NCI-H1417 (cell line): ENCODE measurements at places on chromosomes 7 and 10.

DNA sequence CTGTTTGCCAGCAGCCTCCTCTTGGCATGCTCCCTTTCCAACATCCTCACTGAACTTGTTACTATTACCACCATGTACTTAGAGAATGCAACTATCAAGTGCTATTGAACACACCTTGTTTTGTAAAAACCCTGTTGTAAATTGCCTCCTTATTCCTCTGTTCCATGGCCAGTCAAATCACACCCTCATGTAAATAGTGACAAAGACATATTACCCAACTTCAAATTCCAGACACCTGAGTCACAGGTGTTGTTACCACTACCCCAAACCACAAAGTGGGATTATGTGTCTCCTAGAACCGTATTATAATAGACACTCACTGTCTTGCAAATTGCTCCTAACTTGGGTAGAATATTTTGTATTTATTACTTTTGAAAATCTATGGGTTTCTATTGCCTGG lies 263.2 kb upstream of the C7orf33 start:
- DNase-seq: no peak

- DNase-seq: peak; percentile 84
These were observed 35.4 kb downstream of the TRIL start for GRCh38 chr7:28922624-28923331.

DNA sequence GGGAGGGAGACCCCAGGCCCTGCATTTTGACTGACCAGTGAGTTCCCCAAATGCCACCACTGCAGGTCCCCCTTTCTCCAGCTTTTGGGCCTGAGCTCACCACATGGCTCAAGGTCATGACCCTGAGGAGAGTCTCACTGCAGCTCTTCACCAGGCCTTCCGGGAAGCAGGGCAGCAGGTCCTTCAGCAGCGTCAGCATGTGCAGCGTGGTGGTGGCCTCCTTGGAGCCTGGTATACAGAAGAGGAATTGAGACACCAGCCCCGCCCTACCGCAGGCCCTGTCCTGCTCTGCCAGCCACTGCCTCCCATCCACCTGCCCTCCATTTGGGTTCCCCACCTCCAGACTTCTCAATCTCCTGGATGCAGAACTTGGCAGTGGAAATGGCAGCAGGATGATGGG lies 13.0 kb downstream of the RRP12 start:
- no peak for DNase-seq

DNA sequence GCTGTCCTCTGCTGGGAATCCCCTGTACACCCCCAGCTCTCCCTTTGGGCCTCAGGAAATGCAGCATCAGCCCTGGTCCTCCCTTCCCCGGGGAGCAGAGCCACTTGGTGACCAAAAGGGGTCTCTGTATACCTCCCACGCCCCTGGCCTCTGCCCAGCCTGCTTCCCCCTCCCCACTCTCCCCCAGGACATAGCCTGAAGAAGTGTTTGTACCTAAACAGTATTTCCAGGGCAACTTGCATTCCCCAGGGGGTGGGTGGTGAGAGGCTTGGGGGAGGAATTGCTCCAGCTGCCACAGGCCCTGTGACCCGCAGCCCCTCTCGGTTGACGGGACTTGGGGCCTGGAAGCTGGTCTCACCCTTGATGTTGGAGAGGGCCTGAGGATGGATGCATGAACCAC lies 39.3 kb downstream of the TMEM270 start:
- no peak for DNase-seq

GRCh38 chr7:148266795-148267194 lies 323.8 kb upstream of the C7orf33 start:
- no peak for DNase-seq

DNA sequence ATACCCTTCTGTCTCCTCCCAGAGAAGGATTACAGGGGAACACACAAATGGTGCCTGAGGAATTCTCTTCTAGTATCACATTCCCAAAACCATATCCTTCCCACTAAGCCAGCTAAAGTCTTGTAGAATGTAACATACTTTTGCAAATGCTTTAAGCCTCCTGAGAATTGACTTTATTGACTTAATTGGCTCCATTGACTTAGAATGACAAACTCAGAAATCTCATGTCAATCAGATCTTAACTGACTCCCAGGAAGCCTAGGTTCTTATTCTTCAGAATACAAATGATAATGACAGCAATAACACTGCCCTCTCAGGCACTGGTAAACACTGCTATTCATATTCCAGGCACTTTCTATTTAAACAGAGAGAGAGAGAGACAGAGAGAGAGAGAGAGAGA lies 356.9 kb upstream of the PRKCQ start:
- DNase-seq: peak; percentile 5

DNA sequence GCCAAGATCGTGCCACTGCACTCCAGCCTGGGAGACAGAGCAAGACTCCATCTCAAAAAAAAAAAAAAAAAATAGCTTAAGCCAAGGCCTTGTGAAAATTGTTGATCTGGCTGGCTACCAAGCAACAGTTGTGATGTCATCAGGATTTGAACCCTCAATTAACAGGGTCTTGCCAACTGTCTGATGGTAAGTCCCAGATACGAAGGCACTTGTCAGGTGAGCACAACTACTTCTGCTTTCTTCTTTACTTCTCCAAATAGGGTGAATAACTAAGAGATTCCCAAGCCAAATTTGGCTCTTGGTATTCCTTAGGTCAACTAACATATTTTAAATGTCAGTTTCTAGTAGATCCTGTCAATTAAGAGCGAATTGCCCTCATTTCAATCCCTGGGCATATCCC lies 47.4 kb downstream of the ANKRD61 start:
- DNase-seq: no peak

DNA sequence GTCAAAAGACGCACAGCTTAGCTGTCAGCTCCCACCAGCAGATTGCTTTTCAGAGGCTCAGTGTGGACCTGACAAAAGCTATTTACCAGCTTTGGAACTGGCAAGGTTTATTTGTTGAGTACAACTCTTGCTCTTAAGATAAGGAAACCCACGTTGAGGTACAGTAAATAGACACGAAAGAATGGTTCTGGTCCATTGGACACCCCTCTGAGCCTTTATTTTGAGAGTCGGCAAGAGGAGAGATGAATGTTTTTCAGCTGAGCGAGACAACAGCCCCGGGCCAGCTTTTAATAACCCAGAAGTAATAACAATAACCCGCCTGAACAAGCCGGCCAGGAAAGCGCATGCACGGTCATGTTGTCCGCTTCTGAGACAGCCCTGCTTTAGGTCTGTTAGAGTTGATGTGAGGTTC lies 49.0 kb downstream of the WNT2 start:
- peak; percentile 94 for DNase-seq

- DNase-seq: no peak
These were observed 2.3 kb upstream of the CUZD1 start for GRCh38 chr10:122847782-122848604.

- no peak for DNase-seq
These were observed 17.7 kb downstream of the TRIM4 start for GRCh38 chr7:99901581-99901980.

DNA sequence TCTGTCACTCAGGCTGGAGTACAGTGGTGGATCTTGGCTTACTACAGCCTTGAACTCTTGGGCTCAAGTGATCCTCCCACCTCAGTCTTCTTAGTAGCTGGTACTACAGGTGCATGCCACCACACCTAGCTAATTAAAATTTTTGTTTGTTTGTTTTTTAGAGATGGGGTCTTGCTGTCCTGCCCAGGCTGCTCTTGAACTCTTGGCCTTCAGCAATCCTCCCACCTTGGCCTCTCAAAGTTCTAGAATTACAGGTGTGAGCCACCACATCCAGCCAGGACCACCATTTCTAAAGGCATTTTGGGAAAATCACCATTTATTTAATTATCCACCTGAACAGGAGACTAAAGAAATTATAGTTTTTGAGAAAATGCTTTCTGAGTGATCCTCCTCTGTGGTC lies 252.3 kb downstream of the PRPF18 start:
- DNase-seq: no peak

- no peak for DNase-seq
These were observed 4.7 kb downstream of the GDF2 start for GRCh38 chr10:47326927-47327330.

DNA sequence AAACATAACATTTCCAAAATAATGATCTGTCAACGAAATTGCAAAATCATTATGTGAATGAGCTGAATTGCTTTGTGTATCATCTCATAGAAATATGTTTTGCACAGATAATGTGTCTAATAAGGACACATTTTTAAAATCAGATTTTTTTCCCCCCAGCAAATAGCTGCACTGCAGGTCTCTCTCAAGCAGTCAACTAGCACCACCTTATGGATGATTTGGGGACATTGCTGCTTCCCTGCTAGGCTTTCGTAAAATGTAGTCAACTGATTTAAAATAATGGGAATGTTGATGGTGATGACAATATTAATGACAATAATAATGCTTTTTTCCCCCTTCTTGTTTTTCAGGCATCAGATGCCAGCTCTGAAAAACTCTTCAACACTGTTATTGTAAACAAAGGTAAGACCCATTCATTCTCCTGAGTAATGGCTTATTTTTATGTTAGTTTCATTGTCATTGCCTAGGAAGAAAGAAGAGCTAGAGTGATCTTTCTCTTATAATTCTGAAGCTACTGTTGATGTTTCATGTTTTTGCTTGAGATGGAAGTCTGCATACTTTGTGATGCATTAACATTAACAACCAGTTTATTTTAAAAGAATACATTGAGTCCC lies 433.6 kb upstream of the GALNT17 start:
- DNase-seq: peak; percentile 81

- no peak for DNase-seq
These were observed 127.0 kb downstream of the SEC23IP start for GRCh38 chr10:120019568-120019967.

- DNase-seq: no peak
These were observed 318.9 kb downstream of the IPMK start for GRCh38 chr10:57948796-57949195.

- no peak for DNase-seq
These were observed 554.9 kb downstream of the KCNMA1 start for GRCh38 chr10:77082601-77083252.

GRCh38 chr7:43196379-43196778 lies 83.9 kb downstream of the HECW1 start:
- DNase-seq: no peak

- DNase-seq: no peak
These were observed 17.6 kb upstream of the BAZ1B start for GRCh38 chr7:73539709-73540108.

DNA sequence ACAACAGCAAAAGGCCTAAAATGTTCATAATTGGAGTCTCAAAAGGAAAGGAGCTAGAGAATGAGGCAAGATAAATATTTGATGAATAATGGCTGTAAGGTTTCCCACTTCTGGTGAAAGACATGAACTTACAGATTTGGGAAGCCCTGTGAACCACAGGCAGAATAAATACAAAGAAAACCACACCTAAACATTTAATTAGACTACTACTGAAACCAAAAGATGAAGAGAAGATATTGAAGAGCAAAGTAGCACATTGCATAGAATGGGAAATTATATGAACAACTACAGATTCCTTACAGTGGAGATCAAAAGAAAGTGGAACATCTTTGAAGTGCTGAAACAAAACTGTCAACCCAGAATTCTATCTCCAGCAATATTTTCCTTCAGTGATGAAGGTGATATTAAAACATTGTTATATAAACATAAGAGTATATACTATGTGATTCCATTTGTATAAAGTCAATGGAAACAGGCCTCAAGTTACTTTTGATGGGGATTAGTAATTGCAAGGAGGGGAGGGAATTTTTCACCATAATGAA lies 191.3 kb upstream of the KAT6B start:
- DNase-seq: no peak

DNA sequence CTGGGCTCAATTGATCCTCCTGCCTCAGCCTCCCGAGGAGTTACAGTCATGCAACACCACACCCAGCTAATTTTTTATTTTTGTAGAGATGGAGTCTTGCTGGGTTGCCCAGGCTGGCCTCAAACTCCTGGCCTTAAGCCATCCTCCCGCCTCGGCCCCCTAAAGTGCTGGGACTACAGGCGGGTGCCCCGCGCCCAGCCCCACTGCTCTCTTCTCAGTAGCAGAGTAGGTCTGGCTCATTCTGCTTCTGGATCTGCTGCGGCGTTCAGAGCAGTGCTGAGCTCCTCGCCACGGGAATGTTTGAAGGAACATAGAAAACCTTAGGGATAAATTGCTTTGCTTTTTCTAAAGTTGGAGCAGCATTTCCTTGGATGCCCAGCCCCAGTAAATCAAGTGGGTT lies 27.4 kb downstream of the WIPI2 start:
- DNase-seq: no peak
